ENCODE measurements at places on chromosomes 12 and 14.

- DNase-seq = peak; percentile 1
These were observed 59.2 kb downstream of the RASSF8 start for GRCh38 chr12:26017484-26018211.

GRCh38 chr12:39401459-39401858 lies 41.5 kb downstream of the KIF21A start:
- DNase-seq = no peak

DNA sequence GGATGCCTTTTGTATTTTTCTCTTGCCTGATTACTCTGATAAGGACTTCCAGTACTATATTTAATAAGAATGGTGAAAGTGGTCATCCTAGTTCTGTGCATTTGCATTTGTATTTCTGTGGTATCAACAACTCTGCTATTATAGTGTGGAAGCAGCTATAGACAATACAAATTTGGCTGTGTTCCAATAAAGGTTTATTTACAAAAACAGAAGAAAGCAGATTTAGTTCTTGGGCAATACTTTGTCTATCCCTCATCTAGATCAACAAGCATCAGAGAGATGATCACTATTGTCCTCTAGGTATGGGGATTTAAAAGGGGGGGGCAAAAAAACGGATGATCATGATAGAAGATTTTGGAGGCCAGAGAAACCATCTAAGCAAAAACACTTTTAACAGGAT lies 19.1 kb upstream of the BTG1 start:
- no peak for DNase-seq

DNA sequence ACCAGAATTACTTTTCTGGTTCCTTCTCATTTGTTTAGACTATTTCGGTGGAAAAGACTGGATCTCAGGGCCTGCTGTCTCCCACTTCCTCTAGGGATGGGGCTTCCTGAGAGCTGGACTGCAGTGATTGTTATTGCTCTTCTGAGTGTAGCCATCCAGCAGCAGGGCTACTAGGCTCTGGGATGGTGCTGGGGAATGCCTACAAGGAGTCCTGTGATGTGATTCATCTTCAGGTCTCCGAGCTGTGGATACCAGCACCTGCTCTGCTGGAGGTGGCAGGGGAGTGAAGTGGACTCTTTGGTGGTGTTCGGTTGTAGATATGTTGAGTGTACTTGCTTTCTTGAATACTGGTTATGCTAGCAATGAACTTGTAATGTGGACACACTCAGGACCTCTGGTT lies 42.7 kb downstream of the AEBP2 start:
- no peak for DNase-seq
